Ecto neural progenitor cell (in vitro differentiated cells): ENCODE measurements at places on chromosomes 1 and 21.

DNA sequence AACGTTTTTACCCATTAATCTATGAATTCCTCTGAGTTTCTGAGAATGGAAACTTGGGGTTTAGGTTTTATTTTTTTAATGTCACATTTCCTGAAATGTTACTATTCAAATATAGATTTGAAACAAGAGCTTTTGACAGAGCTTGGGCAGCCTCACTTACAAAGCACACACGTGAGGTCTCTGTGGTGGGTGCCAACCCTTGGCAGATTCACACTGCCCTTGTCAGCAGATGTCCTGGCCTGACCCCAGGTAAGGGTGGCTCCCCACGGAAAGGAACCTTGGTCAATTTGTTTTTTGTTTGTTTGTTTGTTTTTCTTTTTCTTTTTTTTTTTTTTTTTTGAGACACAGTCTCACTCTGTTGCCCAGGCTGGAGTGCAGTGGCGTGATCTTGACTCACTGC lies 53.5 kb downstream of the FAAP20 start:
- no peak for DNase-seq

DNA sequence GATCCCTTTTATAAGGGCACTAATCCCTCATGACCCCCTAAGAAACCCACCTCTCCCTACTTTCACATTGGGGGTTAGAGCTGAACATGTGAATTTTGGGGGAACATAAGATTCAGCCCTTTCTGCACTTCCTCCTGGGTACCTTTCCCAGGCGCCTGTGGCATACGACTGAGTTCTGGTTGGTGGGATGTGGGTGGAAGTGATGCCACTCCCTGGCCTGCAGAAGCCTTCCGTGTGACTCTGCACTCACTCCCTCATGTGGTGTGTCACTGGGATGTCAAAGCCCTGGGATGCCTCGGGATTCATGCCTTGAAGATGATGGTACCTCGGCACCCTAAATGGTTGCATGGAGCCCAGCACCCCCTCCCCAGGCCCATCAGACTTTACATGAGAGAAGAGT lies 28.3 kb upstream of the VASH2 start:
- DNase-seq: no peak

DNA sequence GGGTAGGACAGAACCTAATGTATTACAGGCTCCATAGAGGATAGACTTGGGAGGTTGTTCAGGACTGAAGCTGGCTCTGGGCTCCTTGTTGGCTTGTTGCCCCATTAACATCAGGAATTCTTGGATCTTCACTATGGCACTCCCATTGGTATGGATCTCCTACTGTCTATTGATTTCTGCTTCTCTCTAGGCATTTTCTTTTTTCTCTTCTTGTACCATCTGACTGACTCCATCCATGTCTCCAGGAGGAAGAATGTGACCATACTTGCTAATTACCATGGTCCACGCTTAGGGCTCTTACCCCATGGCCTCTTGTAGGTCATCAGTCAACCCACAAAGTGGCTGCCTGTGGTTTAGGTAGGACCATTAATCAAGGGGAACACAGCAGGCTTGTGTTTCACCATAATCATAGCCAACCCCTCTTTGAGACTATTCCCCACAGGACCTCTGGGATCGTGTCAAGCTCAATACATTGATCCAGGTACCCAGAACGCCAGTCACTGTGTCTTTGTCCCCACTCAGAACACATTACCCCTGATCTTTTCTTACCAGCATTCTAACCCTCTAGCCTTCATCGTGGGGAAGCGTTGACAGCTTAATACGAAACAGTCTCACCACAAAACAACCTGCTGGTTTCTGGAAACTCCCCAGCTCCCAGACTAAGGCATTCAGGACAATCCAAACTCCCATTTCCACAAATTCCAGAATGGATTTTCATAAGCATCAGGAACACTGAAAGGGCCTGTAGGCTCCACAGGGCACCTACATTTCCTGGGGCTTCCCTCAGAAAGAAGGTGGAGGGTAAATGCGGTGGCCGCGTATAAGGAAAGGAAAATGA lies 97.1 kb downstream of the ETS2 start:
- DNase-seq: no peak

DNA sequence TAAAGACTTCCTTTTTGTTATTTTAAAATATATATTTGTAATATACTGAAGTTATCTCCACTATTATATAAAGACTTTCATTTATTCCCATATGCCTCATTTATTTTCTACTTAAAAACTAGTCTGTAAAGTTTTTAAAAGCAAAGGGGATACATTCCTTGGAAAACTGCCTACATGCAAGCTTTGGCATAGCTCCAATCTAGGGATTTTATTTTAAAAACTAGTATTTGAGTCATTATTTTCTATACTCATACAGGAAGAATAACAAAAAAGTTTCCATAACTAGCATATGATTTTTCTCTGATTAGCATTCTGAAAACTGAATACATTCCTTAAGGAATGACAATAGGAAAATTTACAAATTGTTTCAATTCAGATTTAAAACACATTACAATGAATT lies 88.9 kb downstream of the COL24A1 start:
- no peak for DNase-seq

GRCh38 chr21:45938811-45939520 lies 42.6 kb upstream of the COL6A1 start:
- no peak for DNase-seq

DNA sequence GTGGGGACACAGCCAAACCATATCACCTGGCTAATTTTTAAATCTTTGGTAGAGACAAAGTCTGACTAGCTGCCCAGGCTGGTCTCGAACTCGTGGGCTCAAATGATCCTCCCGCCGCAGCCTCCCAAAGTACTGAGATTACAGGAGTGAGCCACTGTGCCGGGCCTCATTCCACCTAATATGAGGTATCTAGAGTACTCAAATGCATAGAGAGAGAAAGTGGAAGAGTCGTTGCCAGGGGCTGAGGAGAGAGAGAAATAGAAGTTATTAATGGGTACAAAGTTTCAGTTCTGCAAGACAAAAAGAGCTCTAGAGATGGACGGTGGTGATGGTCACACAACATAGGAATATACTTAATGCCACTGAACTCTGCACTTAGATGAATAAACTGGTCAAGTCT lies 119.6 kb downstream of the TOMM20 start:
- no peak for DNase-seq

- DNase-seq: no peak
Measured at GRCh38 chr21:31136891-31137290, 98.6 kb upstream of the KRTAP19-8 start.

- no peak for DNase-seq
Measured at GRCh38 chr1:198436276-198436675, 104.2 kb downstream of the ATP6V1G3 start.

DNA sequence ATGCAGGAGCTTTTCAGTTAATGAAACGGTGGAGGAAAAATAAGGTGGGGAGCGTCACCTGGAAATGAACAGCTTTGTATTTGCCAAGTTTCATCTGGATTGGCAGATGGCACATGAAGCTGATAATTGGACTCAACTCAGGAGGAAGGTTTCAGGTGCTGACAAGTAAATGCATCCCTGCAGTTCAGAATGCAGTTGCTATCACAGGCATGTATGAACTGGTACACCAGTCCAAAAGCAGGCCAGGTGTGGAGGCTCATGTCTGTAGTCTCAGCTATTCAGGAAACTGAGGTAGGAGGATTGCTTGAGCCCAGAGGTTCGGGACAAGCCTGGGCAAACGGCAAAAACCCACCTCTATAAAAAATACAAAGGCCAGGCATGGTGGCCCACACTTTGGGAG lies 15.5 kb downstream of the DEGS1 start:
- DNase-seq: no peak

- no peak for DNase-seq
Measured at GRCh38 chr21:29104239-29104708, 26.2 kb upstream of the MAP3K7CL start.

GRCh38 chr1:2545754-2546514 lies 10.2 kb upstream of the TNFRSF14 start:
- DNase-seq: peak; percentile 96
